ENCODE measurements at places on chromosomes 4 and X.

DNA sequence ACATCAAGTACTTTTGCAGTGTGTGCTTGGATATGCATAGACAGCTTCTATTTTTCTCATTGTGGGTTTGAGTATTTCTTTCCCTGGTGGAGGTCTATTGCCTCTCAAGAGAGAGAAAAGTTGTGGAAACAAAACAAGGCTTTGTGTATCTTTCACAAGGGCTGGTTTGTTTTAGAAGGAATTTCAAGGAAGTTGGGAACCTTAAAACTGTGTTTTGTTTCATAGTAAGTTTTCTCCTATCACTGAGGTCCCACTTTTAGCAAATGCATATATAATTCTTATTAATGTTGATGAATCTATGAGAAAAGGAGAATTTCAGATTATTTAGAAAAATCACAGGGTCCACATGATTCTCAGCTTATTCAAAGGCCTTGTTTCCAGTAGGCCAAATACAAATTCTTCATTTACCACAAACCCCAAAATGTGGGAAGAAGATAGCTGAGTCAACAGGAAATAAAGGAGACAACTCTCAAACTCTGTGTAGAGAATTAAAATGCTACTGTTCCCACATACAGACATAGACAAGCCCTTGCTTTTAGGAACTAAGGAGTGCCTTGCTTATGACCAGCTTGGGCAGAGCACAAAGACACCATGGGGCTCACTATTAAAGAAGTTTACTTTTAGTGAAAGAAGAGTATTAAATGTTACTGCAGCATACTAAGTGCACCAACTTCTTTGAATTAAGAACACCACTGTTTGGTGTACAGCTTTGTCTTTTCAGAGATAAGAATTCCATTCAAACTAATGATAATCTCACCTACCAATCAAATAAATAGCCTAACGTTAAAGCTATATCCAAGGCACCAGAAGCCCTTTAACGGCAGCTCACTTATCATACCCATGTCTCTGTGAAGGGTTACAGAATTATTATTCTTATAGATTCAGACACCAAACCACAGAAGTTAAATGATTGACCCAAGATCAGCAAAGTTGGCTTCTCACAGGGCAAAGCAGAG, 177.4 kb upstream of the LEF1 start:
- no peak for DNase-seq

GRCh38 chrX:150200820-150201287, 162.3 kb upstream of the MAMLD1 start:
- DNase-seq, result peak; percentile 53

DNA sequence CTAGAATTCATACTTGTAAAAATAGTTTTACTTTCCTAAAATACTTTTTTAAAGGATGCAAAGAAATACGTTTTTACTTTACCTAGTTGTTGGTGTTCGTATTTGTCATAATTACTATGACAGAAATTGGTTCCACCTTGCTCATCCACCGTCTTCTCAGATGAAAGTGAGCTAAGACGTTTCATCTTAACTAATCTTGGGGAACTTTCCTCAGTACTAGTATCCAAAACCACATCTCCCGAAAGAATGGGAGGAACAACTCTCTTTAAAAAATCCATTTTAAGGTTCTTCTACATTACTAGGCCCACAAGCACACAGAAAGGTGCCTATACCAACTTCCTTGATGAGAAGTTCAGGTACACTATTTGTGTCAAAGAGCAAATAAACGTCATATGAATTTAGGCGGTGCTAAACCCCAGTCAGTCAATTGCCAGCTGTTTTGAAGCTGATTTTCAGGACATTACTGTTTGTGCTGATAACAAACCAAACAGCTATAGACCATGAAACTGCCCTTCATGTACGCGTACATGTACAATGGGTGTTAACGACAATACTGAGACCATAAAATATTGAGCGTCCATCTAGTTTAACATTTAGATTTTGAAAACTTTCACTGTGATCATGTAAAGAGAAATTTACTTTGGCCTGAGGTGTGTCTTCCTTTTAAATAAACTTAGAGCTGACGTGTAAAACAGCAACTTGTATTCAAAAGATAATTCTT, 99.1 kb downstream of the FRYL start:
- DNase-seq, result no peak

GRCh38 chr4:127450276-127450675, 182.5 kb upstream of the INTU start:
- DNase-seq, result no peak
